ENCODE measurements at places on chromosomes 6 and 20.
A peak's percentile ranks its signal among the peaks of the same experiment; 100 is the strongest.

DNA sequence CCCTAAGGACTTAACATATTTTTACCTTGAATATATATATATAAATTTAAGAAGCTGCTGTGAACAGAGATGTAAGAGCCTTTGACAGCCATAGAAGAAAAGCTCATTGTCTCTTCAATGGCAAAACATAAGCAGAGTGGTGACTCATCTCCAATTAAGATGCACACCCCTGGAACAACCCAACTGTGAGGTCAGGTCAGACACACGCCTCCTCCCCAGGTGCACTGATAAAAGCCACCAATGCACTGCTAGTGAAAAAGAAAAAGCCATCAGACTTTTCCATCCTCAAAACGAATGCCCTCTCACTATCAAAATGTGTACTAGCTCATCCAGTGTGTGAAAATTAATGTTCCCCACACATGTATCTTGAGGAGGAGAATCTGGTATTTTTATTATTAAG, 100.1 kb downstream of the SMLR1 start:
- DNase-seq, result no peak

DNA sequence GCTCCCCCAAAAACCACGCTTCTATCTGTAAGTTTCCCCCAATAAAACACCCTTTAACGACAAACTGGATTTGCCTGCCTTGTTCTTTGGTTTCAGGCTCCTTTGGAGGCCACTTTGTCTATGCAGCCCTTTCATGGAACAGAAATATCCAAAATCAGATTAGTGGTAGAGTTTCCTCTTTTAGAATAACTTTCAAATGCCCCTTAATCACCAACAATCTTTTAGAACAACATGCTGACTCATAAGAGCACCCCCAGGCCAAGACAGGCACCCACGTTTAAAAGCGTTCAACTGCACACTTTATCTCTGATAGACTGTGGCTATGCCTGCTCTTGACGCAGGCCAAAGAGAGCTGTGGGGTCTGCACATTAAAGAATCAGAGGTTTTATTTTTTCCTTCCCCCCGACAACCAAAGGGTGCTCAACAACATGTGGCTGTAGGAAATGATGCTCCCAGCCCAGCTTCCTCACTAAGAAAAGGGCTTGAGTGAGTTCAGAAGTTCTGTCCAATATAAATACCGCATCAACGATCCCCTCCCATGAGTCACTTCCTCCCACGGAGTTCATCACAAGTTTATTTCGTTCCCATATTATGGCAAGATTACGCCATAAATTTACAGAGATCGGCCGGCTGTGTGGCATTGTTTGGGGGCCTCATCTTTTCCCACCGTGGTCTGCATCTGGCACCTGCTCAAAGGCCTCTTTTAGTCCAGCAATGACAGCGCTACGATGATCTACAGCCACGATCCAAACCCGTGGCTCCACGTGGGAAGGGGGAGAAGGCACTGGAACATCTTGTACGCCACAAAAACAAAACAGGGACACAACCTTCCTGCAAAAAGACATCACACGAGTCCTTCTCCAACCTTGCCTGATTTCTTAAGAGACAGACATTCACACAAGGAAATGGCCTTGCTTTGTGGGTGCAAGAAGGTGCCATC, 88.8 kb upstream of the NFATC2 start:
- no peak for DNase-seq

- DNase-seq, result no peak
Observed at GRCh38 chr20:59307270-59307669, 6.9 kb downstream of the EDN3 start.

DNA sequence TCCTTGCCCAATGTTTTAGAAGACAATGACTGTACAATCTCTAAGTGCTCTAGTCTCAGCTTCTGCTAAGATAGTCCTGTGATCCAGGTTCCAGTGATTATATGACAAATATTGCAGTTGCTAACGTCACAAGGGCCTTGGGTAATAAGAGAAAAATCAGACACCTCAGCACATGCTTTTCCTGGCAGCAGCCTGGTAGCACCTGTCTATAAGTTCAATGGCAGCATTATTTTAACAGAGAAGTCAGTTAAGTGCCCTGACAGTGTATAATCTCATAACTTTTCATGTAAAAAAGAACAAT, 121.3 kb upstream of the BCLAF1 start:
- DNase-seq, result no peak

- DNase-seq, result no peak
Observed at GRCh38 chr6:19322691-19323485, 514.3 kb upstream of the ID4 start.

DNA sequence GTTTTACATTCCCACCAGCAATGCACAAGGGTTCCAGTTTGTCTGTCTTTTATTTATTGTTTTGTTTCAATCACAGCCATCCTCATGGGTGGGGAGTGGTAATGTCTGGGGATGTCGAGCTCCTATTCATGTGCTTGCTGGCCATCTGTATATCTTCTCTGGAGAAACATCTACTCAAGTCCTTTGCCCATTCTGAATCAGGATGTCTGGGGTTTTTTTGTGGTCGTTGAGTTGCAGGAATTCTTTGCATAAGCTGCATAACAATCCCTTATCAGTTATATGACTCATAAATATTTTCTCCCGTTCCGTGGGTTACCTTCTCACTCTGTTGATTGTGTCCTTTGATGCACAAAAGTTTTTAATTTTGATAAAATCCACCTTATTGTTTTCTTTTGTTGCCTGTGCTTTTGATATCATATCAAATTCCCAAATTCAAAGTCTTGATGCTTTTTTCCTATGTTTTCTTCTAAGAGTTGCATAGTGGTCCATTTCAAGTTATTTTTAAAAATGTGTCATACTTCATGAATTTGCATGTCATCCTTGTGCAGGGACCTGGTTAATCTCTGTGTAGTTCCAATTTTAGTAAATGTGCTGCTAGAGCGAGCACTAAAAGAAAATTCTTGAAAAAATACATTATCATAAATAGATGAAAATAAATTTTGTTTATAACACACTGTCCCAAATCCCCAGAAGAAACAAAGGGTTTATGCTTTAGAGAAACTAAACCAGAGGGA, 54.9 kb upstream of the PDE10A start:
- DNase-seq, result no peak

DNA sequence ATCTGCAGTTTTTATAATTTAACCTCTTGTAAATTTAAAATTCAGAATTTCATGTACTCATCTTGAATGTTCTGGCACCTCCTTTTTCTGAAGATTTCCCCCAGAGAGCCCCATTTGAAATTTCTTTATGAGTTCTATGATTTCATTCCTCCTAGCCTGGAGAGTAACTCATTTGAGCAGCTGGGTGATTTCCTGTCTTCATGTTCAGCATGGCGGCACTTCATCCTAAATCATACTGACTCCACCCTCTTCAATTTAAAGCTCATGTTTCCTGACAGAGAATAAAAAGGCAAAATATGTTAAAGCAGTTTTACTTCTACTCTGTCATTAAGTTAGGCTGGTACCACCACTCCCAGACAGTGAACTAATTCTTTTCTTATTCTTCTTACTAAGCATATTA, 250.9 kb upstream of the POU3F2 start:
- DNase-seq, result no peak

DNA sequence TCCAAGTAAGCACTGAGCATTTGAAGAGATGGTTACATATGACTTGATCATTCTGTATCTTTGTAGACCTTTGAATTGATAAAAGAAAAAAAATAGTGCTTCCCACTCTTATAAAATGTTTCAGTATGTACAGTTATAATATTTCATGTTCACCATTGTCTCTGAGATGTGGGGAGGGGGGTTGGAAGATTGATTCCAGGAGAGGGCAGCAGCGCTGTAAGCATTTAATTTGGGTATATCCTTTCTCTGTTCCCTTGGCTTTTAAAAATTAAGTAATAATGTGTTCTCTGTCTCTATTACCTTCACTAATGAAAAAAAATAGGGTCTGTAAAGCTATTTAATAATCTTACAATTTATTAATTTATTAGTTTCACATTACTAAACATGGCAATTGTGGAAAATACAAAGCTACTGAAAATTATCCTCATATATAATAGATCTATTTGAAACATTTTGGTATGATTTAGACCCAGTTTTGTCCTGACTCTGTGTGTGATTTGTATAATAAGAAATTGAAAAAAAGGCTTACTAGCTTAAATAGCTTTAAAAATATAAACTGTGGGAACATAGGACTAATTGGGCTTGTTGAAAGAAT, 341.2 kb downstream of the CDKAL1 start:
- DNase-seq, result no peak

- DNase-seq, result peak; percentile 81
Observed at GRCh38 chr6:134295953-134296553, 21.9 kb downstream of the SGK1 start.

- DNase-seq, result no peak
Observed at GRCh38 chr6:107736713-107737396, 87.3 kb downstream of the SCML4 start.

DNA sequence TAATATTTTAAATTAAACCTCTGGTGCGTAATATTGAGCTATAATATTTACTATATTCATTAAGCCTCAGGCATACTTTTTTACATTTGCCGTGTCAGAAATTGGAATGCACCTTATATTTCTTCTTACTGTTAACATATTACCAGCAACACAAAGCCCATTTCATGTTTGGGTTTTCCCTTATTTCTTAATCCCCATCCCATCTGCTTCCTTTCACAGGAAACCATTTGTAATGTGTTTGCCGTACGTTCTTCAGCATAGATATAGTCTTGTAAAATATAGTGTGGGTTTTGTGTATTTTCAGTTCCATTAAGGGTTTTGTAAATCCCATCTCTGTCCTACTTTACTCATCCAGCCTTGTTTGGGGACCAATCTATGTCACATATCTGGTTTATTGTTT, 6.5 kb downstream of the EYS start:
- DNase-seq, result no peak

All from Ammon's horn (tissue), 1 donor.